ENCODE measurements at places on chromosomes 6 and 20. TPM values are rescaled to one million over a fixed set of nuclear protein-coding genes. Genes with fewer than 3 reads are reported as not detected.

GRCh38 chr6:25601800-25602673 lies 50.0 kb upstream of the SCGN start:
- DNase-seq, result no peak

GRCh38 chr6:155882527-155883333 lies 427.1 kb upstream of the NOX3 start:
- DNase-seq, result no peak

GRCh38 chr20:17799575-17800227 lies 99.9 kb downstream of the BANF2 start:
- no peak for DNase-seq

- DNase-seq, result no peak
Observed at GRCh38 chr6:3350252-3350796, 91.6 kb downstream of the PSMG4 start.

GRCh38 chr6:30544666-30545272 lies 11.5 kb downstream of the GNL1 start:
- no peak for DNase-seq

DNA sequence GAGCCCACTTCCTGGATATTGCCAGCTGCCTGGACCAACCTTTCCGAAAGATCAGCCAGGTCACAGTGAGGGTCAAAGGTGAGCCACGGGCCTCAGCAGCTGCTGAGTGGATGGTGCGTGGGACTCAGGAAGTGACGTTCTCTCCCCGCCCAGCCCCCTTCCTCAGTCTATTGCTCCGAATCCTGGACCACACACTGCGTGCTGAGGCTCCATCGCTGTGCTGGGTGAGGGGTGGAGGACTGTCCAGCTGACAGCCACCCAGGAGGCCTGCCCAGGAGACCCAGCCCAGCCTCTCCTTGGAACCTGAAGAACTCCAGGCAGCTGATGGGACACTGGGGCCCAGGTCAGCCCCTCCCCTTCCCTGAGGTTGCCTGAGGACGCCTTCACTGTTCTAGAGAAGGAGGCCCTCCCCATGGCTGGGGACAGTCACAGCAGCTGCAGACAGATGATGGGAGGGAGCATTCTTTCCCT lies 94.4 kb upstream of the CD93 start:
- peak; percentile 84 for DNase-seq

- no peak for DNase-seq
Observed at GRCh38 chr20:57475388-57476083, 49.4 kb downstream of the CTCFL start.

DNA sequence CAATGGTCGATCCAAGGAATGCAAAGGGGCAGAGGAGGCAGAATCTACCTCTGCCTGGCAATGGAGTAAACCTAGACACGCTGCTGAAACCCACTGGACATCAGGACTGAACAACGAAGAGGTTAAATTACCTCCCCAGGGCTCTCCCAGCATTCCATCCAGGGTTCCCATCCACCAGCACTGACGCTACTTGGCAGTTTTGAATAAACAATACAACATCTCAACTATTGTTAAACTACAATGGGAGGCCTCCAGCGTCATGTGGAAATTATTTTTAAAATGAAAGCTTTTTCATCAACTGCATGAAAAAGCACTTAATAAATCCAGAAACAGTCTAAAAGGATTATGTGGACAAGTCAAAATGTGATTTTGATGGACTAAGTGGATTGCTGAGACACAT lies 96.8 kb upstream of the NHSL1 start:
- DNase-seq, result no peak

The PXMP4 gene
- 4.2 TPM for polyA plus RNA-seq

The L3MBTL3 gene
- polyA plus RNA-seq, result 1.4 TPM

The MDC1 gene
- polyA plus RNA-seq, result 11.1 TPM

The SNX21 gene
- 23.5 TPM for polyA plus RNA-seq

The SLPI gene
- polyA plus RNA-seq, result 2.1 TPM

All from right cardiac atrium (tissue), 5 donors.